ENCODE measurements at places on chromosomes 2 and 18. TPM values are rescaled to one million over a fixed set of nuclear protein-coding genes. Genes with fewer than 3 reads are reported as not detected.

DNA sequence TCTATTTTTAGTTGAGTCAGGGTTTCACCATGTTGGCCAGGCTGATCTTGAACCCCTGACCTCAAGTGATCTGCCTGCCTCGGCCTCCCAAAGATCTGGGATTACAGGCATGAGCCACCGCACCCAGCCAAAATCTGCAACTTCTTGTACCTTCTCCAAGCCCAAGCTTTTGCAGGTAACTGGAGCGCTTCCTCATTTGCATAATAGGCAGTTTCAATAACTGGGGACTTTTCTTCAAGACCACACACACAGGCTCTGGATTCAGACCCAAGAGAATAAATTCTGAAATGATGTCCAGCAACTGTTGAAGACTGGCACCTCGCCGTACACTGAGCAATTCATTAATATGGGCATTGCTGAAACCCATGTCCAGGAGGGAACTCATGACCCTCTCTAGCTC lies 2.8 kb downstream of the MTERF4 start:
- DNase-seq = no peak

- no peak for DNase-seq
Observed at GRCh38 chr2:215717501-215718381, 281.9 kb upstream of the FN1 start.

GRCh38 chr18:4369705-4370104 lies 85.4 kb downstream of the DLGAP1 start:
- DNase-seq = no peak

GRCh38 chr2:118967124-118967880 lies 25.3 kb downstream of the MARCO start:
- no peak for DNase-seq

GRCh38 chr2:9237831-9238230 lies 31.2 kb downstream of the ASAP2 start:
- DNase-seq = no peak

GRCh38 chr18:80033181-80034067 lies 810 bp upstream of the RBFA start:
- DNase-seq = no peak

DNA sequence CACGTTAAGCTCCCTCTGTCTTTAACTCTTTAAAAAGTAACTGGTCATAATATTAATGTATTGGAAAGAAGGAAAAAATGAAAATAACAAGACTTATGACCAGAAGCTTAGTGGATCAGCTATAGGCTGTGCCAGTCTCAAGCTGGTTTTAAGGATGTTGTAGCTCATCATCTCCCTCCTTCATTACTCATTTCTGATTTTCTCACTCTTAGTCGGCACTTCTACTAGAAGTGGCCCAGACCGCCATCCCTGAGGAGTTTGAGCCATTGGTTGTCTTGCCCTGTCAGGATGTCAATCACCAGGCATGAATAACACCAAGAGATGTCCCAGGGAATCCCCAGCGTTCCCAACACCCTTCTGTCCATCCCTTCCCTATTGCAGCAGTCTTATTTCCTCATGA lies 151.5 kb downstream of the ASXL3 start:
- DNase-seq = no peak

- DNase-seq = no peak
Observed at GRCh38 chr18:36633961-36634412, 194.8 kb downstream of the TPGS2 start.

DNA sequence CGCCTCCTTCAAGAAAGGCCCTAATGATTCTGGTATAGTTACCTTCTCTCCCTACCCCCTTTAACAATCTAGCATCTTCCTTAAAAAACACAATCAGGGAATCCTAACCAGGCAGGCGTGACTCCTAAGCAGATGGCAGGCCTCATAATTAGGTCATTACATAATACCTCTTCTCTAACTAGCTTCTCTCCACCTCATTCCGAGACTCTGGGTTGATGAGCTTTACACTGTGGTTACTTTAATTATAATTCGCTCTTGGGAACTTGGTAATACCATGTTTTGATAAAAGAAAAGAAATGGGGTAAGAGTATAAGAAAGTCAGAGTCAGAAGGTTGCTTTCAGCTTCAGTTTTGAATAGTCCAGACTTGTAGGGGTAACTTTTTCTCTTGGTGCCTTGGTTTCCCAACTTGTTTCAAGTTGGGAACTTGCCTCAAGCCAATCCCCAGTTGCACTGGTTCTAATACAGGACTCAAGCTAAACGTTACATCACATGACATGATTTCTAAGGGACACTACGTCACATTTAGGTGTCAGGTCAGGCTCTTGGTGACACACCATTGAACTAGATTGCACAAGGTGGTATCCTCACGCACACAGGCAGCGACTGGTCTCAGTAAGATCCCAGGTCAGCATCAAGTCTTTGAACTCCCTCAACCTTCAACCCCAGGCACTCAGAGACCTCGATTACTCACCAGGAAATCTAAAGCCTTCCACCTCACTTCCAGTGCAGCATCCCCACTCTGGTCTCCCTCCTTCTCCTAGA lies 59.2 kb downstream of the AAK1 start:
- no peak for DNase-seq

DNA sequence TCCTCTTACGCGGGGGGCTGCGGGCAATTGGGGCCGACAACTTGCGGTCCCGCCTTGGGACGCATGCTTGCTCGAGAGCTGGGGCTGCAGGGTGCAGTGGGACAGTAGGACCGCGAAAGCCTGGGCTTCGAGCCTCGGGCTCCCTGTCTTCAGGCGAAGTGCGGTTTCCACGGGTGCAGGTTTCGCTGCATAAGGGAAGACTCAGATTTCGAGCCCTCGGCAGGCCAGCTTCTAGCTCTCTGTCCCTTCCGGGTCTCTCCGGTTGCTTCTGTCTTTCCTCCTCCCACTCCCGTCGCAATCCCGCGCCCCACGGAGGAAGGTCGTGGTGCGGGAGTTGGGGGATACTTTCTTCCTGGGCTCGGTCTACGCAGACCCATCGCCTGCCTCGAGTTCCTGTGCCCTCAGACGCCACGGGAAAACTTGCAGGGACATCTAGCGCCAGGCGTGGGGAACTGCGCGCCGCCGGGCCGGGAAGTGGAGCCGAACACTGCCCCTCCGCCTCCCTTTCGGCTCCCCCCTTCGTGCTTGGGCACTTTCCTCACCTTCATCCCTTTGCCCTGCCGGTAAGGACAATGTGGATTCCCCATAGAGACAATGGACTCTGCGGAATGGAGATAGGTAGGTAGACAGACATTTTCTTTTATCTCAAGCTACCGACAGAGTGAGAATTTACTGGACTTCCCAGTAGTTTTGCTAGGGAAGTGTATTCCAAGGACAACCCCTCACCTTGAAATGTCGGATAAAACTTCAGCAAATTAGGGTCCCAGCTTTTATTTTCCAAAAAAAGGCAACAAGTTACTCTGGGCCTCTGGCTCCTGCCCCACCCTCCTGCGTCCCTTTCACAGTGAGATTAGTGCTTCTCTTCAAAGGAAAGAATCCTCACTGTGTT lies 4.2 kb upstream of the HOXD13 start:
- peak; percentile 75 for DNase-seq

DNA sequence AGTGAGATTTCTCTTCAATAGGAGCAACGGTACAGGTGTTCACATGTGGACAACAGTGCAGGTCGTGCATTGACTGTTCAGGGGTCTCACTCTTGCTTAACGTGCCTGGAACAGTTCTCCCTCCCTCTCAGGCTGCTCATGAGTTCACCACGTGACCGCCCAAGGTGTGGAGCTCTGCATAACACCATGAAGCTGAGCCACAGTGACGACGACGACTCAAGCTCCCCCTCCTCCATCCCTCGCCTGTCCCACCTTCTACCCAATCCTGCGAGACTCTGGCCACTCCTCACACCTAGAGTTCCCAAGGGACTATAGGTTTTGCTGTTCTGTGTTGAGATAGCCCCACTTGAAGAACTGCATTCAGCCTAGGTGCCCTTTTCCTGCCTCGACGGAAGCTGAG lies 42.8 kb downstream of the STK25 start:
- no peak for DNase-seq

- no peak for DNase-seq
Observed at GRCh38 chr2:12819103-12819475, 102.4 kb downstream of the TRIB2 start.

DNA sequence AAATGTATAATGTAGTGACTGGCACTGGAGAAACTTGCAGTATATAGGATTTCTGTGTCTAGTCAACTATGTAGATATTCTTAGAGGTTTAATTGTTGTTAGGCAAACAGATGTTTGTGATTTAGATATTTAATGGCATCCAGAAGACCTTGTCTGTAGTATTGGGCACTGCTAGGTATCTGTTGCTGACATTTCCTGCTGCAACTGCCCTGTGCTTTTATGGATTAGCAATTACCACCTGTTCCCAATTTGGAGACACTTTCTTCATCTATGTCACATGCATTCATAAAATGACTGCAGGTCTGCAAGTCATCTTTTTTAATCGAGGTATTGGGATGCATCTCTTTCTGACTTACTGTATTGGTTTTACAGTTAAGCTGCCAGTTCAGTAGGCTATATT lies 71.3 kb downstream of the ITGA4 start:
- DNase-seq = no peak

GRCh38 chr2:19676770-19677169 lies 225.0 kb downstream of the TTC32 start:
- no peak for DNase-seq

DNA sequence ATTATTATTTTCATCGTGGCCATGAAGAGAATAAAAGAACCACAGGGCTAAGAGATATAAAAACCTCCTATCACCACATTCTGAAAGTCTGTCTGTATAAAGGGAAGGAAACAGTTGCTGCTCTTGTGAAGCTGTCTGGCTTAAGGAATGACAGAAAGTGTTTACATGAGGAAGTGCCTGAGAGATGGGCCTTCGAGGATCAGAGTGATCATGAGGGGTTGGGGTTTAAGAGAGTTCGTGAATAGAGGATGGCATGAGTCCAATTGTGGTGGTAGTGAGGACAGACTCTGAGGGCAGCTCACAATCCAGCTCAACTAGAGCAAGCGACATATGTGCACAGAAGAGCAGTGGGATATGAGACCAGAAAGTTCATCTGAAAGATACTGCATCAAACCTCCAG lies 65.8 kb upstream of the PIEZO2 start:
- DNase-seq = no peak

DNA sequence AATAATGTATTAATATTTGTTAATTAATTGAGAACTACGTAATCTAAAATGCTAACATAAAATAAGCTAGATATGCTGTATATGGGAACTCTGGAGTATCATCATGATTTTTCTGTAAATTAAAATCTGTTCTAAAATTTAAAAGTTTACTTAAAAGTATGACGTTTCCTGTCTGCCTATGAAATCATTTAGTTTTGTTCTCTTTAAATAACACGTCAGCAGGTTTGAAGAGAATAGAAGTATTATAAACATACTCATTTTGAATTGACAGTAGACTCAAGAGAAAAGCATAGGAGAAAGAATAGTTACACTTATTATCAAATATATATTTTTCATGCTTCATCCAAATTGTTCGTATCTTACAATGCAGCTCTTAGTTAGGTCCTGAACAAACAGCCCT lies 19.1 kb upstream of the ZNF804A start:
- DNase-seq = no peak

REEP1 gene
- total RNA-seq = 6.1 TPM

ACKR3 gene
- total RNA-seq = 17.9 TPM

ANKRD29 gene
- total RNA-seq = 1.5 TPM

PRKAG3 gene
- total RNA-seq = not detected

UPP2 gene
- not detected for total RNA-seq

GAREM2 gene
- 6.7 TPM for total RNA-seq

MALL gene
- 264 TPM for total RNA-seq

Measured in mucosa of descending colon (tissue), 3 donors.